NCI-H2171 treated with DMSO at 0.1 percent for 48 hours (cell line): ENCODE measurements at places on chromosomes 13 and 19.

- no peak for DNase-seq
Measured at GRCh38 chr19:38569368-38569983, 48.3 kb downstream of the MAP4K1 start.

DNA sequence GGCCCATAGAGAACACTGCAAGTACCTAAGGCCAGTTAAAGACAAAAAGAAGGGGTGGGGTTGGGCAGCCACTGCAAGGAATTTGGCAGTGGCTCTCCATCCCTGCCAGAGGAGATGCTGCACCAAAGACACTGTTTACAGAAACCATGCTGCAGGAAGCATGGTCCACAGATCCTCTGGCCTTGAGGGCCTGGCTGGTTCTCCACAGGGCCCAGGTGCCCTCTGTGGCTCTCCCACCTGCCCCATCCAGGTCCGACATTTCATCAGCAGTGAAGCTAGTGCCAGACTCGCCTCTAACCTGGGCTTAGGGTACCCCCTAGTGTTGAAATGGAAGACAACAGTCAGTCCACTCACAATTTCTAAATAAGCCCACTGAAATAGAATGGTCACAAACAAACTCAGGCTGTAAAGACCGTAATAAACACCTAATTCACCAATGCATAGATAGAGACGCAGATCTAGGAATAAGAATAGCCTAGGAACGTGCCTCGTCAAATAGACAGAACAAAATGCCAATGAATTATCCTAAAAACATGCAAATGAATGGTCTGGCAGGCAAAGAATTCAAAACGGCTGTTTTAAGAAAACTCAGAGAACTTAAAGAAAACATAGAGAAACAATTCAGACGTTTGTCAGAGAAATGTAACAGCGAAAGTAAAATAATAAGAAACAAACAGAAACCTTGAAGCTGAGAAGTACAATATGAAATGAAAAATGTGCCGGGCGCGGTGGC is 23.3 kb downstream of the LYPD4 start:
- peak; percentile 36 for DNase-seq

DNA sequence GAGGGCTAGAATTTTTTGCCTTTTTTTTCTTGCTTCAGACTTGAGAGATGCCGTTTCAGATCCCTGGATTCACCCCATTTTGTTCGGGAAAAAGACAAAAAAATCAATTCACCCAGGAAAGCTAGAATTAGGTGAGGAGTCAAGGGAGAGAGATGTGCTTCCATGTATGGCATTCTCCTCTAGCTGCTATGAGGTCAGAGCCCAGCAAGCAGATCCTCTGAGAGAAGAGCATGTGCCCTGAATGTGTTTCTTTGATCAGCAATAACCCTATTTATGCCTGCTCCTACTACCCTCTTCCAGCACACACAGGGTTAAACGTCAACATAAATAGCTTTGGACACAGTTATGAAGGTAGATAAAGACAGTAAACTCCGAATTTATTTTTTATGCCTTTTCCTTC is 53.6 kb downstream of the NDFIP2 start:
- no peak for DNase-seq

- DNase-seq, result no peak
Measured at GRCh38 chr19:30857388-30857787, 485.2 kb downstream of the ZNF536 start.

- no peak for DNase-seq
Measured at GRCh38 chr13:106302011-106302410, 233.5 kb downstream of the EFNB2 start.
